ENCODE measurements at places on chromosomes 5 and 9. TPM values are rescaled to one million over a fixed set of nuclear protein-coding genes. Genes with fewer than 3 reads are reported as not detected.

MAMDC4 gene
- 3.3 TPM for total RNA-seq

ZNF462 gene
- 8.6 TPM for total RNA-seq

SAXO1 gene
- total RNA-seq: under 0.01 TPM

IFNA2 gene
- total RNA-seq: not detected

FGF18 gene
- total RNA-seq: not detected

MYOZ3 gene
- 0.38 TPM for total RNA-seq

AK3 gene
- total RNA-seq: 41.4 TPM

PDE6A gene
- not detected for total RNA-seq

All from regular cardiac myocyte (primary cell).